NCI-H460 (cell line): ENCODE measurements at places on chromosomes 5 and 9.

DNA sequence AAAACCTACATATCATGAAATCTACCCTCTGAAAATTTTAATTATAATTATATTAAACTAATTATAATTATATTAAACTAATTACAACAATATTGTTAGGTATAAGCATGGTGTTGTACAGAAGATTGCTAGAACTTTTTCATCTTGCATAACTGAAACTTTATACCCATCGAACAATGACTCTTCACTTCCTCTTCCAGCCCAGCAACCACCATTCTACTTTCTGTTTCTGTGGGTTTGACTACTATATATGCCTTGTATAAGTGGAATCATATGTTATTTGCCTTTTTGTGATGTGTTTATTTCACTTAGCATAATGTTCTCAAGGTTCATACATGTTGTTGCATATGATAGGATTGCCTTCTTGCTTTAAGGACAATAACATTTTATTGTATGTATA, 274.2 kb upstream of the CCNH start:
- DNase-seq = no peak

GRCh38 chr9:38059233-38059936, 9.6 kb downstream of the SHB start:
- no peak for DNase-seq

DNA sequence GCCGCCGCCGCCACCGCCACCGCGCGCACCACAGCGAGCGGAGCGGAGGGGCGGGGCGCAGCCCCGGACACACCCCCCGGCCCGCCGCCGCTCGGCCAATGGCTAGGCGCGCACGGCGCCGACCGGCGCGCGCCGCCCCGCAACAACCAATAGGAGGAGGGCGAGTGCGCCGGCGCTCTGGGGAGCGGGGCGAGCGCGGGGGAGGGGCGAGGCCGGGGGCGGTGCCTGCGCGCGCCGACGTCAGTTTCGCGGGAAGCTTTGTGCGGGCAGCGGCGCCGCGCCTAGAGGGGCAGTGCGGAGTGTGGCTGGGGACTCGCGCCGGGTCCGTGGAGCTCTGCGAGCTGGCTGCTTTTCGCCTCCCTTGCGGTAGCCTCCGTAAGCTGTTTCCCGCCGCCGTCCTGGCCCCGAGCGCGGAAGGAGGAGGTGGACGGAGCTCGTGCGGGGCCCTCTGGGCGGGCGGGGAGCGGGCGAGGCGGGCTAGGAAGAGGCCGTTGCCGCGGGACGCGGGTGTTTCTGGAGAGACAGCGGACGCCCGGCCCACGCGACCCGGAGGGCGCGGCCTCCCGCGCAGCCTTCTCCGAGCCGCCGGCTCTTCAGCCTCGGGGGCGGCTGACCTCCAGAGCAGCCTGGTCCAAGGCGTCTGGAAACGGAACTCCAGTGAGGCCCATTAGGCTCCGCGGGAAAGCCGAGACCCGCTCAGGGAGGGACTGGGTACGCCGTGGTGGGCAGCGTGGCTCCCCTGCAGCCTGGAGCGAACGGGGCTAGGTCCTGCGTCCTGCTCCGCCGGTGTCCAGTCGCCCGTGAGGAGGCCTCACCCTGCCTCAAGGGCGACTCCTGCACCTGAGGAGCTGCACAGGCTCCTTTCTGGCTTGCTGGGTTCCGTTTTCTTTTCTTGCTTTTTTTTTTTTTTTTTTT, at the start of gene ZMYND19:
Gene ZMYND19 (minus strand): TSS at position 44 of the 915 bp plus-strand sequence. CDS start 249 bp downstream, outside the sequence.
- DNase-seq = peak; percentile 86

- DNase-seq = no peak
These were observed 6.6 kb downstream of the TMEM171 start for GRCh38 chr5:73126957-73127356.

DNA sequence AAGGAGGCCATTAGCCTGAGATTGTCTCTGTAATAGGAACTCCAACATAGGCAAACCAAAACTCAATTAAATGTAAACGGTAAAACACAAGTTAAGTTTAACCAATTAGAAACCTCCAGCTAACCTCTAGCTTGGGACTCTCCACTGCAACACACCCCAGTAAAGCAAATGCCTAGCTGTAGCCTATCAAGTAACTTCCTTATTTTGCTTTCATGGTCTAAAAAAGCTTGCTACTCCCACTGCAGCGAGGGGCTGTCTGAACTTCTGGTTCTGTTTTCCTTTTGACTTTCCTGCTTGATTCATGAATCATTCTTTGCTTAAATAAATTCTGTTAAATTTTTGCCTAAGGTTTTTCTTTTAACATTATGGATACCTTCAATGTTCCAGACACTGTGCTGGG, 24.4 kb upstream of the C5orf46 start:
- DNase-seq = no peak

DNA sequence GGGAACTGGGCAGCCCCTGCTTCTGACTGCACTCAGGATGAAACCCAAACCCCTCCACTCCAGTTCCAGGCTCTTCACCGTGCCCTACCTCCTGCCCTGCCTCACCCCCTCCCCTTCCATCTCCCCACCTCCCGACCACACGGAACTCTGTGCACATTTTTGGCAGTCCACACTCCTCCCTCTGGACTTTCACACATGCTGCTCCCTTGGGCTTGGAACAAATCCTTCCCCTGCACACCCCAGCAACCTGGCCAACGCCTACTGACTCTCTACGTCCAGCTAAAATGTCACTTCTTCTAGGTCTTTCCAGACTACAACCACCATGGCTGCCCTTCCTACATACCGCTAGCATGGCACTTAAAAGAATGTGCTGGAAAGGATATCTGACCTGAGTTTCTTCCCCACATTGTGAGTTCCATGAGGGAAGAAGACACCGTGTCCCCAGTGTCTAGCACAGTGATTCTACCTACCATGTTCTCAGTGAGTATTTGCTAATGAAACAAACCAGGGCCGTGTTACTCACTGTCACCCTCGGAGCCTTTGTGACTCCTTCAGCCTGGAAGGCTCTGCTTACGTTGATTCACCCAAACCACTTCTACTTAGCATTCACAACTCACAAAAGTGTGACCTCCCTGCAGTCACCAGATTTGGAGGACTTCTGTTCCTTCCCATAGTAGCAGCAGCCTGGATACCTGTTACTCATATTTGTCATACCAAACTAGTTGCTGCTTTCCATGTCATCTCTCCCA, 18.7 kb downstream of the RETREG1 start:
- DNase-seq = no peak
